ENCODE measurements at places on chromosomes 6 and 20.

DNA sequence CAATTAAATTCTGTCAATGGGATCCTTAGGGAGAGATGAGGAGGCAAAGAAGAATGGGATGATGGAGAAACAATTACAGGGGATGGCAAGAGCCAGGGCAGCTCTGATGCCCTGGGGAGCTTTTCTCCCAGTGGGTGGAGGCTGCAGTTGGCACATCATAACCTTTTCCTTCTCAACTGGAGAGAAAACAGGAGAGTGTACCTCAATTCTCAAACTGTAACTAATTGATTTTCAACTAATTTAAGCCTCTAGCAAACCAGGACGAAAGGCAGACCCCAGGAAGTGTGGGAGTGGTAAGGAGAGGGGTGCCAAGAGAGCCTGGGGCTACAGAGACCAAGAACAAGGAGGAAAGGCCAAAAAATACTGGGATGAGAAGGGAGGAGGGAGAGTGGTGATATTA is 5.7 kb downstream of the BMP5 start:
- no peak for DNase-seq

DNA sequence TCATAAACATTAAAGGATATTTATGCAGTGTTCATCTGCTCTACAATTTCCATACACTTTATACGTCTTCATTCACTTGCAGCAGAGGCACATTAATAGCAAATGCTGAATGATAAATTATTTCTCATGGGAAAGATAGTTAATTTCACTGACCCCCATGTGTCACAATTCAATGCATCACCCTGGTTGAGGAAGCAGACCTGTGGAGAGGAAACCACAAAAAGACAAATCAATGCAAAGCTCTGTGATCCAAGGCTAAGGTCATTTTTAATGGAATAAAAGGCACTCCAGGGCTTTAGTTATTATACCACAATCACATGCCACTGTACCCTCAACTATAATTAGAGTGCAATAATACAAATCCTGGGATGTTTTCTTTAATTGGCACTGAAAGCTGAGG is 40.3 kb upstream of the TENT5A start:
- no peak for DNase-seq

DNA sequence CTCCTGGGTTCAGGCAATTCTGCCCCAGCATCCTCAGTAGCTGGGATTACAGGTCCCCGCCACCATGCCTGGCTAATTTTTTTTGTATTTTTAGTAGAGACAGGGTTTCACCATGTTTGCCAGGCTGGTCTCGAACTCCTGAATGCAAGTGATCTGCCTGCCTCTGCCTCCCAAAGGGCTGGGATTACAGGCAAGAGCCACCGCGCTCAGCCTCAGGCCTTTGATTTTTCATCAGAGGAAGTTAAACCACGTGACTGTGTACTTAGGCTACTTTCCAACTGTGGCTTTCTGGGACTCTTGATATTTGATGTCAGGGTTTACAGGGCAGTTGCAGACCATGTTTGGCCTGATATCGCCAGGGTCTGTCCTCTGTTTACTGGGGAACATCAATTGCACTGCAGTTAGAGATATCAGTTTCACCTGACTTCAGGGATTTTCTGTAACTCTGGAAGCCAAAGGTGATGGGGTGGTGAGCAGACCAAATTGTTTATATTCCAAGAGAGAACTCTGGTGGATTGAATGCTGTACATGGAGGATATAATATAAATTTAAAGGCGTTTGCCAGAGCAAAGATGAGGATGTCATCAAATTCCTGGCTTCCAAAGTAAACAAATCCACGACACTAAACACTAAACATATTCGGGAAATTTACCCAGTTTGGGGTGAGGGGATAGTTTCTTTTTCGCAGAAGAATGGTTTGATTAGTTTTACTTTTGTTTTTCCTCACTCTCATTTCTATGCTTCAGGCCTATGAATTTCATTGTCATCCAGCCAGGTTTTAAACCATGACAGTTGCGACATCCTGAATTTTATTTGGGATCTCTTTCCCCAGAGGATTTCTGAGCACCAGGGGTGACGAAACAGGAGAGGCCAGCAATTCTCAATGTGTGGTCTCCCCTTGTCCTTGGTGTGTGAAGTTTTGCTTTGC is 4.2 kb downstream of the PSMF1 start:
- DNase-seq = peak; percentile 15

GRCh38 chr6:168870982-168871381 is 382.7 kb downstream of the THBS2 start:
- DNase-seq = no peak

DNA sequence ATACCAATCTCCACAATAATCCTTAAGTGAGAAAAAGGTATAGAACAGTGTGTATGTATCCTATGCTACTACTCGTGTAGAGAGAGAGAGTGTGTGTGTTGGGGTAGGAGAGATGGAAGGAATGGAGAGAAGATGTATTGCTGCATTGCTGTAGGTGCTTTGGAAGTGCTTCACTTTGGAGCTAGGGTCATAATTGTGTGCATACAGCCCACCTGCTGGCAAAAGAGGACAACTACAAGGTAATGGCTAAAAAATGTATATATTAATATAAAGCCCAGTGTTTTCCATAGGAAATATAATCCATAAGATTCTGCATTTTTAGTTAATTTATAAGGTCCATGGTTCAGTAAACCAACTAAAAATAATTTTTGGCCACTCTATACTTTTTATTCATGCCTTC is 36.1 kb downstream of the SERAC1 start:
- DNase-seq = peak; percentile 38

GRCh38 chr20:46156065-46156464 is 38.0 kb downstream of the CD40 start:
- no peak for DNase-seq

DNA sequence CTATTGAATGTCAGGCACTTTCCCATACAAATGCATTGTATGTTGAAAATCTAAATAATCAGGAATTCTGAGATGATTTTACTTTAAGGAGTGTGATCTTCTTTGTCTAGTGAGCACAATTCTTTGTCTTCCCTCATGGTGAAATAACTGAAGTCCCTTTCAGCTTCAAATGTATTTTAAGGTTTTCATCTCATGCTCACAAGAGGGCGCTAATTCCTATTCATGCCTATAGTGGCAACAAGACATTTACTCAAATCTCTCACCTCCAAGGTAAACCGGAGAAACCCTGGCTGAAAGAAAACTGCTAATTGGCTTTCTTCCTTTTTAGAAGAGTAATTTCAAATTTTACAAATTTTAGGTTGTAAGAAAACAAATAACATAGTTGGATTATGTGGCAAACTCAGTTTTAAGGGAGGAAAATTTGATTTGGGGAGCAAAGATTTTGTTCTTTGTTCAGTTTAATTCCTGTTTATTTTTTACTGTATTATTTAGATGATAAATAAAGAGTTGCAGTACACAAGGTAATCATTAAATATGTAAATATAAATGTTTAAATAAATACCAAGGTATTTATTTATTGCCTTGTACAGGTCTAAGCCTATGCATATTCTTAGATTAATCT is 69.1 kb downstream of the SLC35F1 start:
- DNase-seq = peak; percentile 22

DNA sequence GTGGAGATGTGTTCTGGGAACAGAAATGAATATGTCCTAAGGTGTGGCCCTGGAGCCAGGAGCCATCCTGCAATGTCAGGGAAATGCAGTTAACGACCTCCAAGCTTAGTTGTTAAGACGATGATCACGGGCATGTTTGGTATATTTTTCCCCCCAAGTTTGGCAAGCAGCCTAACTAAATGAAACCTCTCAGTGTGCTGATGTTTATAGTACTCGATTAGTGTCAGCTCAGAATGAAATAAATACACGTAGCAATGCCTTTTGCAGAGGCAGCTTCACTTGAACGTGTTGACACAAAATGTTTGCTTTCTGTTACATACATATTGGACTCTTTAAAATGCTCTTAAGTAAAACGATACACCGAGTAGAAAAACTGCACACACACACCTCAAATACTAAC is 76.2 kb upstream of the OLIG3 start:
- no peak for DNase-seq

DNA sequence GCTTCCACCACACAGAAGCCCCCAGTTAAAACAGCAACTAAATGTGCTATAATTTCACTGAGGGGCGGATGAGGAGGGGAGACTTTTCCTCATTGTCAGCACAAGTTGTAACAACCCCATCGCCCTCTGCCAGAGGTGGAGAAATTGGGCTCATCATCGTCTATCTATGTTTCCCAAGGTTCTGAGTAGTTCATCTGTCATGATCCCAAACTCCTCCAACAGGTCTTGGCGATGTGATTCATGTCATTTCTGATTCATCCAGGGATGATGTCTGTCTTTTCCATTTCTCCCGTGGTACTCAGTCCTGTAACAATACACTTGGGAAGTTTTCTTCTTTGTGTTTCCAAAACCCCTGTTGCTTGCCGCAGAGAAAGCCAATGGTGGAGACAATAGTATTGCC is 51.0 kb downstream of the TFAP2A start:
- DNase-seq = no peak

DNA sequence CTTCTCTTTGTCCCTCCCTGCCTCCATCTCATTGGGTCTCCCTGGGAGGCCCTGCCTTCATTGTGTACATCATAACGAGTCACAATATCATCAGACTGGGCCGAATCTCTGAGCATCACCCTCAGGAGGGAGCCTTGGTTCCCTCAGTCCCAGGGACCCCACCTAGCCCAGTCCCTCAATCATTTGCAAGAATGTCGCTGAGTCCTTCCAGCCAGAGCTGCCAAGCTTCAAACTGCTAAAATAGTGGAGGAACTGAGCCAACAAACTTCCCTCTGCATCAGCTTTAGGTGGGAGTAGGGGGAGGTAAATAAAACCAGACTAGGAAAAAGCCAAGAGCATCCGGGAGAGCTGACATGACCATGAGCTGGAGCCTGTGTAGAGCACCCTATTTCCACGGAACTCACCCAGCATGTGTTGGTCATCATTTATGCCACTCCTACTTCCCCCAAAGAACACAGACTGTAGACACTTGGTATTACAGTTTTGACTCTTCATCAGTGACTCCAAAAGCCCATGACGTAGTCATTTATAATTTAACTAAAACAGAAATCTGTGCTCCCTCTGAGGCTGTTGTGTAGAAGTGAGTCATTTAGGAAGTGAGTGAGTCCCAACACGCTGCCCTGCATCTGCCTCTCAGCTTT is 28.8 kb upstream of the IL17A start:
- DNase-seq = peak; percentile 9

DNA sequence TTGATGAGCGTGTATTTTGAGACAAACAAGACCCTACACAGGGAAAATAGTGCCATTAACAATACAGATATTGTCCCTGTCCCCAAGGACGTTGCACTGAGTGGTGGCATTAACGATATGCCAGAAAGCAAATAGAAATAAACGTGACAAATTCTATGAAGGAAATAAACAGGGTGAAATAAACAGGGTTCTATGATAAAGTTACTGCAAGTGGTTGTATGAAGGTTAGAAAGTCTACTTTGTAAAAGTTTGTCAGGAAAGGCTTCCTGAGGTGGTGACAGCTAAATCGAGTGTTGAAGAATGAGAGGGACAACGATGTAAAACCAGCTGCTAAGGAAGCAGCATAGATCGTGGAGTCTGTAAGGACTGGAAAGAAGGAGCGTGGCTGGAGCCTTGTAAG is 380.2 kb downstream of the LAMA2 start:
- DNase-seq = no peak

DNA sequence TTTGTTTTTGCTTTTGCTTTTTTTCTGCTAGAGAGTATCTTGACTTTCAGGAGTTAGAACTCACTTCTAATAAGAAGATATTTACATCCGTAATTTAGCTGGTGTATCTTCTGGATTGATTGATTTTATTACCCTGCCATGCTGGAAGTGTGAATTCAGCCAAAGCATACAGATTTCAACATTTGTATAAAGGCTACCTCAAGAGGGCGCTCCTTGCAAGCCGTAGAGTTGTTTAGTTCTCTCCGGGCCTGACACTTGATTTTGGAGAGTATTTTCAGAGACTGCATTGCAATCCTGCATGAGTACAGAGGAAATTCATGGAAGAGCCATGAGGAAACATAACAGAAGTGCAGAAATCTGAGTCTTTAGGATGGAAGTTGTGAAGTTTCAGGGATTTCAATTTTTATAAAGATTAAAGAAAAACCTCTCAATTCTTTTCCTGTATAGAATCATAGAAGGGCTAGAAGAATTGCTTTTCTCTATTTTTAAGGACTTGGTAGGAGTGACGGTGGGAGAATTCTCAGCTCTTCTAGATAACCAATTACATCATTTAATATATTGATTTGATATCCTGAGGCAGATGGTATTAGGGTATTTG is 66.7 kb upstream of the TIAM2 start:
- peak; percentile 82 for DNase-seq

- DNase-seq = no peak
Observed at GRCh38 chr6:136901212-136901784, 20.8 kb upstream of the SLC35D3 start.

GRCh38 chr20:40535816-40536215 is 153.2 kb downstream of the MAFB start:
- no peak for DNase-seq

GRCh38 chr20:31593221-31594001 is 11.7 kb upstream of the ID1 start:
- no peak for DNase-seq

- no peak for DNase-seq
Observed at GRCh38 chr6:90065173-90065572, 170.9 kb downstream of the GJA10 start.

DNA sequence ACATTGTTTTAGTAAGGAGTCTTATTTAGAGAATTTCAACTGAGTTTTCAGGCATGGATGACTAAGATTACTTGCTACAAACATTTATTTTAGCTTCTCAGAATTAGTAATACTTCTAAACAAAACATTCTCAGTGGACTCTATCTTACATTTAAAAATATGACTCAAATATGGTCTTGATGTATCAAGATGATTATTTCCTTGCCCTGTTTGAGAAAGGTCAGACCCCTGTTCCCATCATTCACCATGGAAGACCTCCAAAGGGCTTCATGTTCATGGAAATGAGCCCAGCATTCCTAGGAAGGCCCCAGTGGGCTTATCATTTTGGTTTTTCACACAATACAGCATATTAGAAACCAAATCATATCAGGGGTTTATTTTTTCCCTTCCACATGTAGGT is 24.6 kb upstream of the TRPC4AP start:
- DNase-seq = no peak

DNA sequence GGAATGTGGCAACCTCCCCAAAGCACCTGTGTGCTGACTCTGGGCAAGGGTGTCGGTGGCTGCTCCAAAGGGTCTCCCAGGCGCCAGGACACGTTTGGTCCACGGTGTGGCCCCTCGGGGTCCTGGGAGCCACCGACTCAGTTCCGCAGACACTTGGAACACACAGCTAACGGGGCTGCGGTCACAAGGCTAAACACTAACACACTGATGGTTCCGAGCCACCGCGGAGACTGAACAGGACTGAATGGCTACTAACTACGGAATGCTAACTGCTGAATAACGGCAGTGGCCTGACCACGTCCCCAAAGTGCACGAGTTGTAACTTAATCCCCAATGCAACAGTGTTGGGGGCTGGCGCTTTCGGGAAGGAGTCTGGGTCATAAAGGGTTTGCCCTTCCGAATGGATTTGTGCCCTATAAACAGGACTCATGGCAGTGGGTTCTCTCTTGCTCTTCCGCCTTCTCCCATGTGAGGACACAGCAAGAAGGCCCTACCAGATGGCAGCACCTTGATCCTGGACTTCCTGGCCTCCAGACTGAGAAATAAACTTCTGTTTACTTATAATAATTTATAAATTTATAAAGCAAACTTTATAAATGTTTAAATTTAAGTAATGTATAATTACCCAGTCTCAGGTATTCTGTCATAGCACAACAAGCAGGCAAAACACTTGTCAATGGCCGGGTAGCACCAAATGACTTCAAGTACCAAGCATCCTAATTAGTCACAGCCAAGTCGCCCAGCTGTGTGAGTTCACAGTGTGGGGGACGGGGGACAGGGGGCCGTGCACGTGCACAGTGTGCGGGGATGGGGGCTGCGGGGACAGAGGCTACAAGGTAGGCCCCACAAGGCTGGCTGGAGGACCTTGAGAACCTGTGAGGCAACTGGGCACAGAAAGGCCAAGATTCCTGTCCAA is 2.3 kb upstream of the EEF1A2 start:
- no peak for DNase-seq

Measured in activated CD4-positive, alpha-beta T cell treated with anti-CD3 and anti-CD28 coated beads, Interleukin-2, amount 10 ng/mL, durations not matched to agents 7 days and 5 days (primary cell).